ENCODE measurements at places on chromosomes 1 and 21.

DNA sequence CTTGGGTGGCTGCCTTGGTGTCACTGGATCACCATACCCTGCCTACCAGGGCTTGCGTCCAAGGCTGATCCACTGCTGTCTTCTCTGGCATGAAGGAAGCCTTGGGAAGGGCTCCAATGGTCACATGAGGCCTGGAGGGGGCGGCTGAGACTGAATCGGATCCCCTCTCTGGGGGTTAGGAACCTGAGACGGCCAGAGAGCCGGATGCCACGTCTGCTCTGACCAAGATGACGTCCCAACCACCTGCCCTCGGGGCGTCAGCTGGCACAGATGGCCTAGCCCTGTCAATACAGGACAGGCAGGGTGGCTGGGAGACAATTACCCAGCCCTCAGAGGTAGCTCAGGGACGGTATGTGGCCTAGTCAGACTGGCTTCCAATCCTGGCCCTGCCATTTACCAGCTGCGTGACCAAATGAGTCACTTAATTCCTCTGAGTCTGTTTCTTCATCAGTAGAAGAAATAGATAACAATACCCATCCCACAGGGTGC, 5.4 kb downstream of the TRIM62 start:
- no peak for DNase-seq

- DNase-seq, result no peak
Observed at GRCh38 chr1:106603616-106604015, 452.9 kb upstream of the PRMT6 start.

- DNase-seq, result no peak
Observed at GRCh38 chr1:166350490-166350889, 183.7 kb upstream of the FAM78B start.

DNA sequence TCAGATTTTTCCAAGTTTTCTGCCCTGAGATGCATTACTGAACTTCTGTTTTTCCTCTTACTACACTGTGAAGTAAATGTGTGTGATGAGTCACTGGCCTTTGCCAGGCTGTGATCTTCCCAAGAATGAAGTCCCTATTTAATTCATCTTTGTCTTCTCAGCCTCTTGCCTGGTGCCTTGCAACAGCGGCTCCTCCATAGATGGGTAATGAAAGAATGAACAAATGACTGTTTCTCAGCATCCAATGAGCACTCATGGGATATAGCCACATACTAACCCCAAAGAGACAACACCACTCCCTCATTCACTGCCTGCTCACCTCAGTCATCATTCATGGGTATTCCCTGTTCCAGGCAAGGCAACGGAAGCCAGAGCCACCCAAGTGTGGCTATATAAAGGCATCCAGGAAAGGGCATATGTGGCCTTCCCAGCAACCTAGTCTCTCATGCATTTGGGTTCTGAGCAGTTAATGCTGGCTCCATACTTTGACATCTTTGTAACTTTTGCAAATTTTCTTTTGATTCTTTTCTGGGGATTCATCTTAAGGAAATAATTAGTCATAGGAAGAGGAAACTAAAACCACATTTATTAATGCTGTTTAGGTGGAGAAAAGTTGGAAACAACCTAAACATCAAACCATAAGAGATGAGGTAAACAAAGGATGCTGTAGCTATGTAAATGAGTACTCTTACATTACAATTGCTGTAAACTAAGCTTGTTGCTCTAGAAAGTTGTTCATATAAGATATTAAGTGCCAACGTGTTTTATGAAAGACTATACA, 71.9 kb downstream of the HIVEP3 start:
- no peak for DNase-seq

DNA sequence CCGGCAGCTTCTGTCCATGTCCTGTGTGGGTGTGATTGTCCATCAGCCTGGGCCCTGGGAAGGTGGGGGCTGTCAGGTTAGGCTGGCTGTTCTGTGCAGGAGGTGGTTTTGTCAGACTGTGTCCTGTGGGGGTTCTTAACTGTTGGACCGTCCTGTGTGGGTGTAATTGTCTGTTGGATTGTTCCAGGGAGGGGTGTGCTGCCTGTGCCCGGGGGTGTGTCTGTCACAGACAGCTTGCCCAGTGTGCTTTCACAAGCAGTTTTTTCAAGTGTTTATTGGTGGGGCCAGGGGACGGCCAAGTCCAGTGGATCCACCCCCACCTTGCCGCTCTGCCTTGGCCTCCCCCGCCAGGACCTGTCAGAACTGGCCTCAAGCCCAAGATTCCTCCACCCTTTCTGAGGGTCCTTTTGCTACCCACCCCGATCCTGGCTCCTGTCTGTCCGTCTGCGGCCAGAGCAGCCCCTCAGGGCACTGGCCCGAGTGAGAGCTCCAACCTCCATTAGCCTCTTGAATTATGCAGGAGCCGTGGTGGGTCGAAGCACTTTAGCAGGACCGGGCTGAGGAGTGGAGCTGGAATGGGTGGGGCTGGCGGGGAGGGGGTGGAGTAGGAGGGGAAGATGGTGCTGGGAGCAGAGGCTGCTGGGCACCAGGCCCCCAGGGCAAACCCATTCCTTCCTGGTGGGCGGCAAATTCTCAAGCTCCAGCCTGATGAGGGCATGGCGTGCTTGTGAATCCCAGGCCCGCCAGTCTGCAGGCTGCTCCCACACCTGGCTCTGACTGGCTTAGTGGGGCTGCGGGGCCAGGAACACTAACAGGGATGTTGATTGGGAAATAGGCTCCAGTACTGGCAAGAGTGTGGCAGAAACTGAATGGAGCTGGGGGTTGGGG, 47.2 kb downstream of the PTPRF start:
- no peak for DNase-seq

DNA sequence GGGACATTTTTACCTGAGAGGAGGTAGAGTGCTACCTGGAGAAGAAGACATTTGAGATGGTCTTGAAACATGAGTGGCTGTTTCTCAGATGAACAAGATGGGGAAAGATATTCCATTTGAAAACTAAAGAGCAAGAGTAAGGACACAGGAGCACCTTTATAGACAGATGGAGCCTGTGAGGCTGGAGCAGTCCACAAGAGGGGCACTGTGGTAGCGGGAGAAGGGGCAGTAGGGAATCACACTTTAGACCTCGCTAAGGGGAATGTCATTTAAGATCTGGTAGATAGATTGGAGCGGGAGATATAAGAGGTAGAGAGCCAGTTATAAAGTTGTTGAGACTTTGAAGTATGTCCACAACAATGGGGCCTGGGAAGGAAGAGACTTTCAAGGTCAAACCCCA, 23.4 kb downstream of the DYNLT5 start:
- DNase-seq, result no peak

GRCh38 chr1:94852788-94853187, 32.6 kb downstream of the SLC44A3 start:
- DNase-seq, result no peak

DNA sequence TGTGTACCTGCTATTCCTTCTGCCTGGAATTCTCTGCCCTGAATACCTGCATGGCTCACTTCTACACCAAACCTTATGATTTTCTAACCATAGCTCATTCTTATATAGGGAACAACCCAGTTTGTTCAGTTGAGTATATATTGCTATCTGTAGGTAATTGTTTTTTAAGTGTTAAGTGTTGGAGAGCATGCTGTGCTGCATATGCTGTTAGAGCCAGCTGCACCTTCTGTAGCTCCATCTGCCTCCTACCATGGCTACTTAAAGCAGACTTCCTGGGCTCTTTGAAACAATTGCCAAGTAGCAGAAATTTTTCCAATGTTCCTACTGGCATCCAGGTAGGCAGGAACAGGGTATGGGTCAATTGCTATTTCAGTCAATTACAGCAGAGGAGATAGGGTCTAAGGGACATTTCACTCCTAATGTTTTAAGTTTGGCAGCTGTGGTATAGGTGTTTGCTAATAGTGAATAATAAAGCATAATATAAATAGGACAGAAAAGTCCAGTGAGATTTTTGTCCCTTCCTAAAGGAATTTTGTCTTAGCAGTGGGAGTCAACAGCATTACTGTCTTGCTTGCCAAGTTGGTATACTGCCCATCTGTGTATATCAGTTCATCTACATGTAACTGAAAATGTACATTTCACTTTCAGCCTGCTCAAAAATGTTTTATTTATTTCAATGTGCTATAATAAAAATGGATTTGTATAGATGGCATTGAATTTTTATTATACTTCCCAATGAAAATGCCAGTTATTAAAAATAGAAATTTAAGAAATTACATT, 34.0 kb upstream of the C1orf115 start:
- DNase-seq, result no peak

- DNase-seq, result no peak
Observed at GRCh38 chr1:14767075-14767474, 168.6 kb downstream of the KAZN start.

- no peak for DNase-seq
Observed at GRCh38 chr21:43728154-43728466, 9.2 kb downstream of the PDXK start.

GRCh38 chr1:62989497-62989896, 205.6 kb downstream of the ATG4C start:
- DNase-seq, result no peak

GRCh38 chr1:205441318-205441633, 14.6 kb downstream of the BLACAT1 start:
- DNase-seq, result no peak

DNA sequence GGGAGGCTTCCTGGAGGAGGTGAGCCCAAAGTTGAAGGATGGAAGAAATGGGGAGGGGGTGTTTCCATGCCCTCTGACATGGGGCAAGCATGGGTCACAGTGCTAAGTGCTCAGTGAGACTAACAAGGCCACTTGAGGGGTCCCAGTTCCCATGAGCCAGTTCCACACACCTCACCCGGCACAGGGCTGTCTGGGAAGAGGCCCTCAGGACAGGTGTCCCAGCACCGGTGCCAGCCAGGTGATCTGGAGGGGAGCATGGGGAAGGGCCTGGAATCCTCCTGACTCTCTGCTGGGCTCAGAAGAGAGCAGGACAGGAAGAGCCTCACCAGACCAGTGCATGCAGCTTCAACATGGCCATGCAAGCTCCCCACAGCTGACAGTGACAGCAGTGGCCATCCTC, 294.7 kb upstream of the VAMP3 start:
- no peak for DNase-seq

GRCh38 chr1:100404821-100405220, 52.5 kb downstream of the CDC14A start:
- DNase-seq, result peak; percentile 15

DNA sequence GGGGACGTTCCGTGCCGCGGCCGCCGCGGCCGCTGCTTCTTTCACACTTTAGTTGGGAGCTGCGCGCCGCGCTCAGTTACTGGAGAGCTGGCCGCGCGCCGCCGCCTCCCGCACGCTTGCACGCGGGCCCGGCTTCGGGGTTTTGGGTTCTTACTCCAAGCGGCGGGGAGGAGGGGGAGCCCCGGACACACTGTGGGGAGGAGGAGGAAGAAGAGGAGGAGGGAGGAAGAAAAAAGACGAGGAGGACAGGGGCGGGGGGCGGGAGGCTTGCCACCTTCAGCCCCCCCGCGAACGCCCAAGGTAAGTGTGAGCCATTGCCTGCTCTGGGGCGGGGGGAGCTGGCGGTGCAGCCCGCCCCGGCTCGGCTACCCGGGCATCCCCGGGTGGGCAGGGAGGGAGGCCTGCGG, 243 bp downstream of the C1orf21 start:
- DNase-seq, result no peak

DNA sequence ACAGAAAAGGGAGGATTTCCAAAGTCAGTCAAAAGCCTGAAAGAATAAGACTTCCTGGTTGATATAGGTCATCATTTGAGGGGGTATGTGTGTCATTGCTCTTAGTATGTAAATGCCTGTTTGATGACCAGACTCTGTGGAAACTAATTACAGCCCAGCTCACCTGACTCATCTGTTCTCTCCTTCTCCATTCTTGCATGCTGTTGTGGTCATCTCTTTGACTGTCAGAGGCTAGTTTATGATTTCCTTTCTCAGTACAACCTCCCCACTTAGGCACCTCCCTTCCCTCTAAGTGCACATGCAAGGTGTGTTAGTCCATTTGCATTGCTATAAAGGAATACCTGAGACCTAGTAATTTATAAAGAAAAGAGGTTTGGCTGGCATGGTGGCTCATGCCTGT, 2.4 kb upstream of the C1orf116 start:
- DNase-seq, result peak; percentile 98

DNA sequence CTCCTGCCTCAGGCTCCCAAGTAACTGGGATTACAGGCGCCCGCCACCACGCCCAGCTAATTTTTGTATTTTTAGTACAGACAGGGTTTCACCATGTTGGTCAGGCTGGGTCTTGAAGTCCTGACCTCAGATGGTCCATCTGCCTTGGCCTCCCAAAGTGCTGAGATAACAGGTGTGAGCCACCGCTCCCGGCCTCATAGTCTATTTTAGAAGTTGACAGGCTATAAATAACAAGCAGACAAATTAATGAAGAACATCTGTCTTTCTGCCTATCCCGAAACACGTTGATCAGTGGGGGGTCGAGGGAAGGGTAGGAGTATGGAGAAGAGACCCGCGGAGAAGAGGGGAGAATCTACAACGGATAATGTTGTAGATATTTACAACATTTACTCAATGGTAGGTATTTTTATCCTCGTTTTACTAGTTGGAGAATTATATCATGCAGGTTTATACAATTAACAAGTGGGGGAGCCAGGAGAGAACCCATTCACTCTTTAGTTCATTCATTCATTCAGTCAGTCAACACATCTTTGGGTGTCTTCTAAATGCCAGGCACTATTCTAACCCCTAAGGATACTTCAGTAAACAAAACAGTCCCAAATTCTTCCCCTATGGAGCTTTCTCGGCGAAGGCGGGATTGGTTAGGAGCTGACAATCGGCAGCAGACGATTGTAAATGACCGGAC, 497 bp upstream of the IFNAR2 start:
- DNase-seq, result no peak

DNA sequence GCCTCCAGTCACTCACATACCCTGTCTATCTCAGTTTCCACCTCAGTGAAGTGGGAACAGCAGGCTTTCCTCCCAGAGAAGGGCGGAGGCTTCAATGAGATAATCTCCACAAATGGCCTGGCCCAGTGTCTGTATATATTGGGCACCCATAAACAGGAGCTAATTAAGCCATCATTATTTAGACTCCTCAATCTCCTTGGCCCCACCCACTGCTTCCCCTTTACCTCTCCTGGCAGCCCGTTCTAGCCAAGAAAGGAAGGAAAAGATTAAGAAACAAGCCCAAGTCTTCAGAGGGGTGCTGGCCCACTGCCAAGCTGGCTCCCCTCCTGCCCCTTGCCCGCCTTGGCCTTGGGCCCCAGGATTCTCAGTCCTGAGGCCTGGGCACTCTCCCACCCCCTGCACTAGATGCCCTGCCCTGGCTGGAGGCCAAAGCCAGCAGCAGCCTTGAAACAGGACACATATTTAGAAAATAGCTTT, 15.9 kb upstream of the EPB41 start:
- DNase-seq, result no peak

- DNase-seq, result no peak
Observed at GRCh38 chr1:3393987-3394920, 60.2 kb upstream of the ARHGEF16 start.

DNA sequence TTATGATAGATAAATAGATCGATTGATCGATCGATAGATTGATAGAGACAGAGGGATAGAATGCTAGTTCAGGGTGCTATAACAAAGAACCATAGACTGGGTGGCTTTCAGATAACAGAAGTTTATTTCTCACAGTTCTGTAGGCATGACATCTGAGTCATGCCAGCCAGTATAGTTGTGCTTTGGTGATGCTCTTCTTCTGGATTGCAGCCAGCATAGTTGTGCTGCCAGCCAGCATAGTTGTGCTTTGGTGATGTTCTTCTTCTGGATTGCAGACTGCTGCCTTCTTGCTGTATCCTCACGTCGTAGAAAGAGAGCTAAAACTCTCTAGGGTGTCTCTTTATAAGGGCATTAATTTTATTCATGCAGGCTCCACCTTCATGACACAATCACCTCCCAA, 860.8 kb downstream of the BRINP3 start:
- DNase-seq, result peak; percentile 66

GRCh38 chr1:240320659-240321058, 229.0 kb downstream of the FMN2 start:
- no peak for DNase-seq

- no peak for DNase-seq
Observed at GRCh38 chr1:165933446-165934170, 106.2 kb downstream of the UCK2 start.

GRCh38 chr1:4973341-4973740, 318.9 kb downstream of the AJAP1 start:
- DNase-seq, result no peak

Measured in foreskin keratinocyte (primary cell).